ENCODE measurements at places on chromosomes 3 and 15. TPM values are rescaled to one million over a fixed set of nuclear protein-coding genes. Genes with fewer than 3 reads are reported as not detected.

The THPO gene
- total RNA-seq: 0.55 TPM

The SLC9C1 gene
- total RNA-seq: 2.5 TPM

The ICE2 gene
- total RNA-seq: 84.3 TPM

The THRB gene
- 4.5 TPM for total RNA-seq

The FGD5 gene
- 19.3 TPM for total RNA-seq

The RBP2 gene
- not detected for total RNA-seq

The P4HTM gene
- total RNA-seq: 28.2 TPM

The ANKRD63 gene
- total RNA-seq: 1.2 TPM

The IL17RC gene
- 10.2 TPM for total RNA-seq

The C3orf80 gene
- total RNA-seq: 0.41 TPM

The CORO2B gene
- 4.9 TPM for total RNA-seq

The CCR1 gene
- not detected for total RNA-seq

The MST1R gene
- 6.2 TPM for total RNA-seq

The FBXW12 gene
- 2.0 TPM for total RNA-seq

- DNase-seq: no peak
Observed at GRCh38 chr15:101393172-101393571, 96.3 kb downstream of the PCSK6 start.

GRCh38 chr3:193124861-193125260 is 116.2 kb upstream of the PLAAT1 start:
- DNase-seq: no peak

DNA sequence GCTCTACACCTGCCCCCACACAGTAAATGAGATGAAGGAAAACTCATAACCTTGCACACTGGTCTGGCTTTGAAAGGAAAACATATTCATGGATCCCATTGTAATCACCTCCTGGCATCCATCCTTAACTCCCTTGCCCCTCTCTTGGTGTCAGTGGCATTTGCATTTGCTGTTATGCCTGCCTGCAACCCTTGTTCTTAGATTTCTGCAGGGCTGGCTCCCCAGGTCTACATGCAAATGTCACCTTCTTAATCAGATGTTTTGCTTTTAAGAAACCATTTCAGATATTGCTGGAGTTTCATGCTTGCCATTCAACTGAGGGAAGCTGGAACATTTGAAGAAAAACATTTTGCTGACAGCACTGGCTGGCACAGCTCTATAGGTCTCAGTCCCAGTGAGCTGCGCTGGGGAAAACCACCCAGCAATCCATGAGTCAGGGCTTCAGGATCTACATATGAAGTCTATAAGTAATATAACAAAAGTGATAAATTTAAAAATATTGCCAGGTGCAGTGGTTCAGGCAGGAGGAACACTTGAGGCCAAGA is 19.1 kb downstream of the LRRC2 start:
- no peak for DNase-seq

DNA sequence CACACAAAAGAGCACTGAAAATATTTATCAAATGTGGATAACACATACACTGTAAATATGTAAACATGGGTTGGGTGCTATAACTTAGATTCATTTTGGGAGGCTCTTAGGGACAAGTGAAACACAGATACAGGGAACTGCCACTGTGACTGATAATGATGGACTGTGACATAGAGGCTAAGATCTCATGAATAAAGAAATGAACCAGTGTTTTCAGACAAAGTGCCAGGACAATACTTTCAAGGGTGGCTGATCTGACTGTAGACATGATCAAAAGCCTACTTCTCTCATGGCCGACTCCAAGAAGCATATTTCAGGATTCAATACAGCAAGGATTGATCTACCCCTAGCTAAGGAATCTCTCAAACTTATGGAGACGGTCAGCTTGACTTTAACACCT is 353.8 kb downstream of the FGF12 start:
- DNase-seq: no peak

DNA sequence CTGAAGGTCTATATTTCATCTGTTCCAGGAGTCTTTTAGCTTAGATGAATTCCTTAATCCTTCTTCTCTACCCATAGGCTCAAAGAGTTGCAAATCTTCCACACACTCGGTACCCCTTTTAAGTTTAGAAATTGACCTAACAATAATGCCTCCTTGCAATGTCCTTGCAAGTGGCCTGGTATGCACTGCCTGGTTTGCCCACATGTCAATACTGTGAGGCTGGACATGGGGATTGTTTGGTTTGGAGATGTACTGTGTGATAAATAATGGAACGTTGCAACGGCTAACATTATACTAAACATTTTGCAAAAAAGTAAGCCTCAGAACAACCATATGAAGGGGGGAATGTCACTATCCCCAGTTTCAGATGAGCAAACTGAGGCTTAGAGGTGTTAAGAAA is 22.4 kb upstream of the TPM1 start:
- DNase-seq: no peak

DNA sequence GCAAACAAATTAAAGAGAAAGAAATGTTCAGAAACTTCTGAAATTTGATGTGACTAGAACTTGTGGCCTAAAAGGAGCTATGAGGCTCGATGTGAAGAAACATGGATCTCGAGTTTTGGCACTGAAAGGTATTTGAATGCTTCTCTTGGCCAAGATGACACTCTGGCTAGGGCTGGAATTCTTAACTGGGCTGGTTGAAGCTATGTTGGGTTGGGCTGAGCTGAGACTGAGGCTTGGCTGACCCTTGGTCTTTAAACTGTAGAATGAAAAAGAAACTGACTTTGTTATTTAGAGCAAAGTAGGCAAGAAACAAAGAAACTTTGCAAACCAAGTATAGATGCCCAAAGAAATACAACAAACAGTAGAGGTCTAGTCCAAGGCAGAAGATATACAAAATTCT is 28.1 kb upstream of the CLDN16 start:
- no peak for DNase-seq

- DNase-seq: no peak
Observed at GRCh38 chr15:98858610-98859023, 149.0 kb downstream of the PGPEP1L start.

GRCh38 chr3:102189541-102189940 is 245.3 kb upstream of the ZPLD1 start:
- DNase-seq: no peak

DNA sequence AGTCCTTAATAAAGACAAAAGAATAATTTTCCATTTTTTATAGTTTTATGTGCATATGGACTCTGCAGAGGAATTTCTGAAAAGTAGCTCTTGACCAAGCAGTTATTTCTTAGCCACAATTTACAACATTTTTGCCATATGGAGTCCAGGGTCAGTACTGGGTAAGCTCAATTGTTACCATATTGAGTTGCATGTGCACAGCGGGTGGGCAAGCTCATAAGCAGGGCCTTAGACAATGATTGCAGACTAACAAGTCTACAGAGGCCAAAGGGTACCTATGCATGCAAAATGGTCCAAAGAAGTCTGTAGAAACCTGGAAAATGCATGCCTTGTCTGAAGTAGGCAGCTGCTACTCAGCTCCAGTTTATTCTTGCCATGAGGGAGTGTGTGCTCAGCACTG is 19.0 kb upstream of the ARHGEF26 start:
- DNase-seq: no peak

GRCh38 chr15:77201665-77202064 is 130.8 kb upstream of the TSPAN3 start:
- no peak for DNase-seq

DNA sequence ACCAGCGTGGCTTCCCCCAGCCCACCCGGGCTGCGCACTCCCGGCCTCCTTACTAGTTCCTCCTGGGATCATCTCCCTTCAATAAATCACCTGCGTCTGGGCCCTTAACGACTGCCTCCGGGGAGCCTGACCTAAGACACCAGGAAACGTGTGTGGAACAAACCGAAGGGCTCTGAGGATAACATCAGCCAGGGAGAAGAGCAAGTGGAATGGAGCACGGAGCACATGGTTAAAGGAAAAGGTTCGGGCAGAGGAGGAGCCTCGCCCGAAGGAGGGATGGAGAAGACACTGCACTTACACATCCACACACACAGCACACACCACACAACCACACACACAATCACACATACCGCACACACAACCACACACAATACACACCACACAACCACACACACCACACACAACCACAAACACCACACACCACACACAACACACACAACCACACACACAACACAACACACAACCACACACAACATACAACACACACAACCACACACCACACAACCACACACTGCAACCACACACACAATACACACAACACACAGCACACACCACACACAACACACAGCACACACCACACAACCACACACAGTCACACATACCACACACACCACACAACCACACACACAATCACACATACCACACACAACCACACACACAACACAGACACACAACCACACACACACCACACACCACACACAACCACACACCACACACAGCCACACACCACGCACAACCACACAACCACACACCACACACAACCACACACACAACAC is 24.7 kb downstream of the CPN2 start:
- no peak for DNase-seq

GRCh38 chr3:44529927-44530326 is 25.1 kb upstream of the ZKSCAN7 start:
- peak; percentile 18 for DNase-seq

DNA sequence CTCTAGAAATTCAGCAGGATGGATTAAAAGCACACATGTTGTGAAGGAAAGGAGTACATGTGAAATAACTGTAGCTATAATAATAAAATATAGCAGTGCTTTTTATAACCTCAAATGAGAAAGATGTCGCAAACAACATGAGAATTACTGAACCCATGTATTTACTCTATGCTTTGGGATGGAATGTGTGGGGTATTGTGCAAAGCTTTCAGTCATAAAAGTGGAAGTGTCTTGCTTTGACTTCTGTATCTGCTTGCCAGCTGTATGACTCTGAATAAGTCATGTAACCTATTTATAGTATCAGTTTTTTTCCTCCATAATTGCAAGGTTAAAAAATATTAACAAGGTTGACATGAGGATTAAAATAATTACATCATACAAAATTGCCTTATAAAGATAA is 519.3 kb upstream of the CADM2 start:
- no peak for DNase-seq

GRCh38 chr3:49122451-49122850 is 1.8 kb upstream of the USP19 start:
- DNase-seq: no peak

DNA sequence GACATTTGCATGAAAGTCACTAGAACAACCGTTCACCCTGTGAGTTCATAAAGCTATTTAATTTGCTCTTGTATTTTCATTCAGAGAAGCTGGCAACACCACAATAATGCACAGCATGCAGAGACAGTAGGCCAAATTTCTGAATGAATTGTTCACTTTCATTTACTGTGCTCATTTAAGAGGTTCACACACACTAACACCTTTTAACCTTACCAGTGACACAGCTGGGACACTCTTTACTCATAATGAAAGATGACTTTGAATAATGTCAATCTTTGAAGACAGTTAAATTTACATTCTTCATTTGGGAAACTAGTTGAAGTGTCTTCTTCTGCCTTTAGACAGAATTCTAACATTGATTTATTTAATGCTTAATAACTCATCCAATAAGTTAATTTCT is 95.7 kb downstream of the ROBO1 start:
- no peak for DNase-seq

GRCh38 chr15:46091860-46092450 is 457.1 kb downstream of the SQOR start:
- peak; percentile 38 for DNase-seq

GRCh38 chr15:69957175-69957574 is 140.5 kb downstream of the TLE3 start:
- DNase-seq: no peak

GRCh38 chr3:133930341-133930933 is 34.8 kb upstream of the RAB6B start:
- DNase-seq: no peak

DNA sequence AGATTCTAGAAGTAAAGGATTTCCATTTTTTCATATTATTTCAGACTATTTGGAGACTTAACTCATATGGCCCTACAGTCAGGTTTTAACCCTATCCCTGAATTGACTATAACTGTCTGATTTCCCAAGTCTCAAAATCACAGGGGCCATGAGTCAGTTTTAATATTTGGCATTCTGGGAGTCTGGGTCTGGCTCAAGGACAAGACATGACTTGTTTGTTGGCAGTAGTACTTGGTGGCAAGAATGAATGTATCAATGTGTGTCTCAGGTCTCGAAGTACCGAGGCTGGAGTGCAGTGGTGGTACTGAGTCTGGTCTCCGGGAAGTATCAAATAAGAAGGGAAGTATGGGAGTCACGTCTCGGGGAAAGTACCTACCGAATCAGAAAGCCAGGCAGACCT is 10.8 kb downstream of the UMPS start:
- no peak for DNase-seq

- DNase-seq: no peak
Observed at GRCh38 chr3:188031121-188031520, 122.8 kb upstream of the LPP start.

DNA sequence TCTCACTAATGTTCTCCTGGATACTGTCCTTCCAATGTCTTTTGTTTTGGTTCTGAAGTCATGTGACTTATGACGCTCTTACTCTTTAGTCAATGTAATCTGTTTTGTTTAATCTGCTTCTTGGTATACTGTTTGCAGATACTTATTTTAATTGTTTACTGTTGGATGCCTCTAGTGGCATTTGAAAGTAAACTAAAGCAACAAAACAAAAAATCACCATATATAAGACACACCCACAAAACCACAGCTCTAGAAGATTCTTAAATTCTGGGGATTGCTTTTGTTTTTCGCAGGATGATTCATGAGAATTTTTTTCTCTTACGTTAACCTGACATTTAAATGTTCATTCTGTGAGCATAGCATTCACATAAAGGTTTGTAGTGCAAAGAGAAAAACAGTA is 16.8 kb downstream of the SLC25A26 start:
- no peak for DNase-seq

GRCh38 chr3:102174312-102174712 is 260.5 kb upstream of the ZPLD1 start:
- no peak for DNase-seq

DNA sequence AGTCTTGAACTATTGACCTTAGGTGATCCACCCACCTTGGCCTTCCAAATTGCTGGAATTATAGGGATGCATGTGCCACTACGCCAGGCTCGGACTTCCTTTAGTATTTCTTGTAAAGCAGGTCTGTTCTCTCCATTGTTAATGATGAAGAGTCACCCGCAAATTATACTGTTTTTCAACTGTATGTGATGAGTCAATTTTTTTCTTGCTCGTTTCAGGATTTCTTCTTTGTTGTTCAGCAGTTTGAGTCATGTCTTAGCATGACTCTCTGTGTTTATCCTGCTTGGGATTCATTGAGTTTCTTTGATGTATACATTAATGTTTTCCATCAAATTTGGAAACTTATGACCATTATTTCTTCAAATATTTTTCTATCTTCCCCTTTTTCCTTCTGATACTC is 28.9 kb downstream of the GRAMD1C start:
- no peak for DNase-seq

DNA sequence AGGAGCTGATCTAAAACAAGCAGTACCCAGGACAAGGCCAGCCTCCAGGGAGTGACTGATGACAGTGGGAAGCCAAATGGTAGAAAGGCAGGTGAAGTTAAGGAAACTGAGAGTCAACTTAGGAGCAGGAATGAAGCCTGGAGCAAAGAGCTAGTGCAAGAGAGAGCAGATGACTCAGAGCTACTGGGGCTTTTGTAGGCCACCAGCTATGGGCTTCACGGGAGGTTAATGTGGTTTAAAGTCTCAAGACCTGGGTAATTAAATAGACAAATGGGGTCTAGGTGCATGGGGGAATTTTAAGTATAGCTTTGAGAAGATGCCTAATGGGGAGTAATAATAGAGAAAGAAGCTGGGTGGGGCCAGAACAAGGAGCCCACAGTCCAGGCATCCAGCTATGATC is 3.1 kb downstream of the CD86 start:
- DNase-seq: no peak
